ENCODE measurements at places on chromosomes 7 and 10.

DNA sequence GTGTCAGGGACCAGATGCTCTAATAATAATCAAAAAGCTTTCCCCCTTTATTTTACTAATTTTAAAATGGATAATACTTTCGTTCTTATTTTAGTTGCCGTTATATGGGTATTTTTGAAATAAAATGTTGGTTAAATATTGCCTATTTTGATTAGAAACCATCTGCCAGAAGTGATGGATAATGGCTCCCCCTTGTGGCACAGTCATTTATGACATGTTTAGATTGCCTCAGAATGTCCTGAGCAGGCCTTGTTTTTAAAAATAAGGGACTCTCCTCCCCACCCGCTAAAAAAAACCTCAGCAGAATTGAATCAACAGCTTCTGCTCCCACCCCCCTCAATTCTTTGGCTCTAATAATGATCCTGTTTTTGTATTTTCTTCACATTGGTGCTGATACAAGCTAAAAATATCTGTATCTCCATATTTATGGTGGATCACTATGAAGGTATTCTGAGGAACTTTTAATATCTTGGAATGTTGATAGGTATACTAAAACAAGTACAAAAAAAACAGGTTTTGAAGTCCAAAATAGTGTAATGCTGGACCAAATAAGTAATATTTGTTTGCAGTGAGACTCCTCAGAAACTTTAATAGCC, 38.8 kb downstream of the TMEM60 start:
- DNase-seq, result peak; percentile 94

GRCh38 chr10:77361831-77362230, 275.8 kb downstream of the KCNMA1 start:
- no peak for DNase-seq

- DNase-seq, result peak; percentile 67
These were observed 43.6 kb downstream of the THNSL1 start for GRCh38 chr10:25059990-25060389.

DNA sequence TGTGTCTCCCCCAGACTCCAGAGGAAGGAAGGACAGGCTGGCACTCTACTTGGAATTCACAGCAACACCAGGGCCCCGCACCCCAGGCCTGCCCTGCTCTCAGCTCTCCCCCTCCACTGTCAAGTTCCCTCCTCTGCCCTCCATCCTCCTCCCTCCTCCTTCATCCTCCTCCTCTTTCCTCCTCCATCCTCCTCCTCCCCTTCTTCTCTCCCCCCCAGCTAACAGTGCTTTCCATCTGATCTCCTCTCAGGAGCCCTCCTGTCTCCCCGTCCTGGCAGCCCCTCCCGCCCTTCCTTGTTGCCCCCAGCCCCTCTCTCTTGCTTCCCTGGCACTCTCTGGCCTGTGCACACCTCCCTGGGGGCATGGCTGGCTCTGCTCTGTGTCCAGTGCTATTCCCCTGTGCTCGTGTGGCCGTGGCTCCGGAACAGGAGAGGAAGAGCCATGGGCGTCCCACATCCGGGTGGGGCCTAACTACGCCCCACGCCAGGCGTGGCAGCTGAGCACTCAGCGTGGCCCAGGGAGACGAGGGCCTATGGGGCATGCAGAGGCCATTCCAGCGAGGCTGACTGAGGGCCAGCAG, 64.2 kb downstream of the PWWP2B start:
- no peak for DNase-seq

- DNase-seq, result peak; percentile 86
These were observed 102.0 kb downstream of the STRA8 start for GRCh38 chr7:135335628-135336139.

GRCh38 chr10:96555330-96555729, 31.5 kb downstream of the TM9SF3 start:
- no peak for DNase-seq

GRCh38 chr10:24866604-24867583, 85.5 kb downstream of the PRTFDC1 start:
- no peak for DNase-seq

- no peak for DNase-seq
These were observed 255.6 kb upstream of the ZNF32 start for GRCh38 chr10:43904301-43904700.

DNA sequence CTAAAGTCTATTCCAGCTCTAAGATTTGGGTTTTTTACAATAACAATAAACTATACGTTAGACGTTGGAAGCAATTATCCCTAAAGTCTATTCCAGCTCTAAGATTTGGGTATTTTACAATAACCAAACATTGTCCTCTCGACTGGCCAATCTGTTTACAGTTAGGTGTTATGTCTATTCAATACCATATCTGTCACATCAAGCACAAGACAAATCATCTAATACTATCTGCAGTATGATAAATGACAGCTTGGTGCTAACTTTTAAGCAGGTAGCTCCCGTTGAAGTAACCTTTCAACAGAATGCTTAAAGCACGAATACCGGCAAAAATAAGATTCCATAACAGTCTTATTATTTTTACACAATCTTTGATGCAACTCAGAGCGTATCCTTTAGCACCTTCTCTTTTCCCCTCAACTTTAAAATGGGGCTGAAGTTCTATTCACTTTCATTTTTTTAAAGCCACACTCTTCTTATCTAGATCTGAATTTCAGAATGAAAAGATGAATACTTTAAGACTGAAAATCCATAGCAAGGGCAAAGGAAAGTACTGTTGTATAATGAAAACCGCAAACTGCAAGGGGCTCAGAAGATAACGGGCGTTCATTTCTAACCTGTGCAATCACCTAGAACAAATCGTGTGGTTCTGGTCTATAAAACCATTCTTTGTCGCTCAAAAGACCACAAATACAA, 925 bp downstream of the H2AZ2 start:
- no peak for DNase-seq

- DNase-seq, result no peak
These were observed 29.5 kb upstream of the ZNF107 start for GRCh38 chr7:64636386-64636785.

GRCh38 chr7:159063046-159063840, 81.4 kb downstream of the VIPR2 start:
- DNase-seq, result no peak

DNA sequence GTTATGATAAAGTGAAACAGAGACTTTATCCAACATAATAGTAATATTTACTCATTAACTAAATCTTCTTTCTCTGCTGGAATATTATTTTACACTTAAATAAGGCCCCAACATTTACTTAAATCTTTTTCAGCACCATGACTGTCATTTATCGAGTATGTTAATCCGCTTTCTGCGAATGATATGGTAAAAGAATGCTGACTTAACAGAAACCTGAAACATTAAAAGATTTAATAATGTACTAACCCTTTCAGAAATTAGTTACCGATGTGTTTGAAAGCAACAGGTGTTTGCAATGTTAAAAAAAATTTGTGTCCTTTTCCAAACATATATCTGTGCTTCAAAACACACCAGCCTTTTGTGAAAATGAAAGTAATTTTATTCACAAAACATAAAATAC, 190.5 kb downstream of the SKAP2 start:
- no peak for DNase-seq

- DNase-seq, result no peak
These were observed 73.2 kb upstream of the ST8SIA6 start for GRCh38 chr10:17527514-17528146.

GRCh38 chr10:121015916-121016315, 164.8 kb downstream of the WDR11 start:
- no peak for DNase-seq

DNA sequence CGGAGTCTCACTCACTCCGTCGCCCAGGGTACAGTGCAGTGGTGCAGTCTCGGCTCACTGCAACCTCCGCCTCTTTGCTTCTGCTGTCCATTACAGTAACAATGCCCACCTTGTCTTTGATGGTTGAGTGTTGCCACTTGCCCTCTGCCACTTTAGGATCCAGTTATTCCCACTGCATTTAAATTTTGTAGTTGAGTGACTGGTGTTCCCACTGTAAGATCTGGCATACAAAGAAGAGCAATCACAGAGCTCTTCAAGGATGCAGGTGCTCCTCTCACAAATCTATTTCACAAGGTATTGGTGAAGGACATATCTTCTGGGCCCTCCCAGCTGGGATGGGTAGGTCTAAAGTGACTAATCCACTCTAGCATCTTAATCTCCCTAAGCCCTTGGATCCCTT, 12.6 kb downstream of the PTER start:
- DNase-seq, result no peak

- peak; percentile 61 for DNase-seq
These were observed 19.6 kb upstream of the GPR37 start for GRCh38 chr7:124784879-124785818.

DNA sequence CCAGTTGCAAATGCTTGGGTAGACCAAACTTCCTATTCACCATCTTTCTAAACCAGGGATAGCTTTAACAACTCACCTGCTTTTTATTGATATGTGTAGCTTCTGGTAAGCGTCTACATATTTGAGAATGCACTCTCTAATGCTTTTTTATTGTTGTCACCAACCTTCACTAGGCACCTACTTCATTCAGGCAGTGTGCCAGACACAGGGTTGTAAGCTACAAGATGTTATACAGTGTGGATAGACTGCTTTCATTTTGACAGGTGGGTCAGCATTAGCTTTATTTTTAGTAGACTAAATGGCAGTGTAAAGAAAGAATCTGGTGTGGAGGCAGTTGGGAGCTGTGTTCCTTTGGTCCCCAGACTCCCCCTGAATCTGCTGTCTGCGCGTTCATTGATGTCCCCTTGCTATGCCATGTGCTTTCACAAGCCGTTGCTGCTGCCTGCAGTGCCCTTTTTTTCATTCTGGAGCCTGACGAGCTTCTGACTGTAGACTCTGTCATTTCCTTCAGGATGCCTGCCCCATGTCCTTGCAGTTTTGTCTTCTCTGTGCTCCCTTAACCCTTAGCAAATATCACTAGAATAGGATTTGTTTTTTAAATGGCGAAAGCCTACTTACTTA, 32.1 kb downstream of the NRF1 start:
- no peak for DNase-seq

- DNase-seq, result no peak
These were observed 25.7 kb upstream of the PRPS1L1 start for GRCh38 chr7:18053177-18053928.

GRCh38 chr10:128612195-128612594, 486.0 kb upstream of the MKI67 start:
- no peak for DNase-seq

DNA sequence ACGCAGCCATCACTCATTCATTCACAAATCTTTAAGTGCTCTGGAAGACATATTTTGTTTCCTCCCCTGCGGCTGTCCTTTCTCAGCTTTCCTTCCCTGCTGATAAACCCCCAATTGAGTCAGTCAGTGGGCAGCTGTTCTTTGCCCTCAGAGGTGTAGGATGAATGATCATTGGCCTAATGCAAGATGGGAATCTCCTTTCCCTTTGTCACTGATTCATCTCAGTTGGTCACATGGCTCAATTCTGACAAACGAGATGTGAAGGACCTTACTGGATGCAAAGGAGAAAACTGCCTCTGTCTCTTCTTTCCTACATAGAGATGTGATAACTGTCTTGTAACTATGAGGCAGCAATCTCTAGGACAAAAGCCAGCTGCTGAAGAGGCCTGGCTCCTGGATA, 44.6 kb downstream of the COL28A1 start:
- no peak for DNase-seq

- DNase-seq, result no peak
These were observed 40.6 kb upstream of the NPFFR1 start for GRCh38 chr10:70324339-70324861.

DNA sequence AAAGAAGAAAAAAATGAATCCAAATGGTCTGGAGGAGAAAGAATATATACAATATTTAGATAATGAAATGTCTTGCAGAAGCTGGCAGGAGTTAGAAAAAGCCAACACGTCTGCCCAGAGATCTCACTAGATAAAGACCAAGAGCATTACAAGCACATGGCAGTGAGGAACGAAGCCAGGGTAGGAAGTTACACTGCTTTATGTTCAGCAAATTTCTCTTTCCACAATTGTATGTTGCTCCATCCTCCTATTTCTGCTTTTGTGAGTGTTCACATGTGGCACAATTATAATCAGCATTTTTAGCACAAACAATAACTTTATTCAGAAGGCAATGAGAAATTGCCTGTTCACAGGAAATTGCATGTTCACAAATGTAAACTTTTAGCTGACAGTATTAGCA, 53.7 kb downstream of the LRRC17 start:
- no peak for DNase-seq

DNA sequence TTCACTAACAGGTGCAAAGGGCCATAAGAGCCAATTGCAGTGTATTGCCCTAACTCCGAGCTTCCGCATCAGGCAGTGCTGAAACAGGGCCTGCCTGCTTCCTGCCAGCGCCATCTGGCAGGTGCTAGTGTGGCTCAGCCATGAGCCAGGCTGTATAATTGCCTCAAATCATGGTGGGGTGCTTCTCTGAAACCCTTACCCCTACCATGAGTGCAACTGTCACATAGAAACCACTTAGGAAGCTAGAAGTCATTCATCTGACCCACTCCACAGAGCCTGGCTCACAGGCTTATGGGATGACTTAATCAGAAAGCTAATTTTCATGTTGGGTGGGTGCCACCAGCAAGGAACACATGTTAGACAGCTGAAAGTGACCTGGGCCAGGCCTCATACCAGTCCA, 133.3 kb upstream of the LAMB4 start:
- DNase-seq, result no peak

DNA sequence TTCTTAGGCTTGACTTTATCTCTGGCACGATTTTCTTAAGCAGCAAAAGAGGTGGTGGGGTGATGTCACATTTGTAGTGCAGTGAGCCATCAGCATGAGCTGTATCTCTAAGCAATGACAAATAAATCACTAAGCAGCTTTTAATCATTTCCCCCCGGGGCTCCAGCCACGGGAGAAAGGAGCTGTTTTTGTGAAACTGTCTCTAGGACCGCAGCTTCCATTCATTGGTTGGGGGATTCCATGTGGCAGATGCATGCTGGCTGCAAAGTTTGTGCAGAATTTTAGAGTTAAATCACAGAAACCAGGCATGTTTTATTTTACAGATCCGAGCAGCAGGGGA, 464 bp downstream of the KIAA1217 start:
- DNase-seq, result peak; percentile 16

DNA sequence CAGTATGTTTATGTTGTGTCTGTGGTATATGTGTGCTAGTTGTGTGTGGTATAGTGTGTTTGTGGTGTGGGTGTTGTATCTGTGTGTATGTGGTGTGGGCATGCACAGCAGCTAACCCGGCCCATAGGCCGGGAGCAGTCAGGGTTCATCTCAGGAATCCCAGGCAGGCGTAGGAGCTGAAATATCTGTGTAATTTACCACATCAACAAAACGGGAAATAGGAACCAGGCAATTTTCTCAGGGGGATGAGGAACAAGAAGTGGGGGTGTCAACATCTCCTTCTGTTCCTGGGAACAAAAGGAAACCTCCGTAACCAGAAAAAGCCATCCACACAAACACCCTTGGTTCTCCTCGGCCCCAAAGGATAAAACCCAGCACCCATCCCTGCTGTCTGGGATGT, 24.5 kb upstream of the ZNF488 start:
- DNase-seq, result no peak
